ENCODE measurements at places on chromosomes 16 and 17.
A peak's percentile ranks its signal among the peaks of the same experiment; 100 is the strongest.

- no peak for DNase-seq
Measured at GRCh38 chr17:17356931-17357270, 53.7 kb downstream of the NT5M start.

- DNase-seq: no peak
Measured at GRCh38 chr16:31135535-31136286, at the start of gene PRSS8. Gene PRSS8 (minus strand): TSS chr16:31135727. CDS start chr16:31135498, 229 bp downstream.

- no peak for DNase-seq
Measured at GRCh38 chr16:11966173-11966572, 1.2 kb downstream of the TNFRSF17 start.

- DNase-seq: peak; percentile 21
Measured at GRCh38 chr17:410543-411401, 58.2 kb upstream of the RPH3AL start.

- peak; percentile 44 for DNase-seq
Measured at GRCh38 chr16:25014500-25015147, 545 bp downstream of the ARHGAP17 start.

DNA sequence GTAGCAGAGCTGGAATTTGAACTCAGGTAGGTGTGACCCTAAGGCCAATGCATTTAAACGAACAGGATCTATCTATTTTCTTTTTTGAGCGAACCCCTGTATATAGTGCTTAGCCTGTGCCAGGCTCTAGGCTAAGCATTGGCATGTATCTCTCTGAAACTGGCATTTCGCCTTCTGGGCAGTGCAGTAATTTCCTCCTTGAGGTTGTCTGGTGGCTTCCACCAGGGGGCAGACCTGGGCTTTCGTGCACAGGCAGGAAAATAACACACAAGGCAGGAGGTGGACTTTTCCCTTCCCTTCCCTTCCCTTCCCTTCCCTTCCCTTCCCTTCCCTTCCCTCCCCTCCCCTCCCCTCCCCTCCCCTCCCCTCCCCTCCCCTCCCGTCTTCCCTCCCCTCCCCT, 34.4 kb upstream of the PRKCB start:
- peak; percentile 5 for DNase-seq

DNA sequence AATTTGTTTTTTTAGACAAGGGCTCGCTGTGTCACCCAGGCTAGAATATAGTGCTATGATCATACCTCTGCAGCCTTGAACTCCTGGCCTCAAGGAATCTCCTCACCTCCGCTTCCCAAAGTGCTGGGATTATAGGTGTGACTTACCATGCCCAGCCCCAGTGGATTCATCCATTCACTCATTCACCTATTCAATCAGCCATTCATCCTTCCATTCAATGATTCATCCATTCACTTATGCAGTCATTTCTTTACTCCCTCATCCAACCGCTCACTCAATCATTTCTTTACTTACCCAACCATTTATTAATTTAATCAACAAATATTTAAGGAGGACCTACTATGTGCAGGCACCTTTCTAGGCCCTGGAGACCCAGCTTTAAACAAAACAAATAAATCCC, 25.7 kb downstream of the DEXI start:
- no peak for DNase-seq

- DNase-seq: peak; percentile 29
Measured at GRCh38 chr17:1931844-1932579, 93.1 kb downstream of the RTN4RL1 start.

DNA sequence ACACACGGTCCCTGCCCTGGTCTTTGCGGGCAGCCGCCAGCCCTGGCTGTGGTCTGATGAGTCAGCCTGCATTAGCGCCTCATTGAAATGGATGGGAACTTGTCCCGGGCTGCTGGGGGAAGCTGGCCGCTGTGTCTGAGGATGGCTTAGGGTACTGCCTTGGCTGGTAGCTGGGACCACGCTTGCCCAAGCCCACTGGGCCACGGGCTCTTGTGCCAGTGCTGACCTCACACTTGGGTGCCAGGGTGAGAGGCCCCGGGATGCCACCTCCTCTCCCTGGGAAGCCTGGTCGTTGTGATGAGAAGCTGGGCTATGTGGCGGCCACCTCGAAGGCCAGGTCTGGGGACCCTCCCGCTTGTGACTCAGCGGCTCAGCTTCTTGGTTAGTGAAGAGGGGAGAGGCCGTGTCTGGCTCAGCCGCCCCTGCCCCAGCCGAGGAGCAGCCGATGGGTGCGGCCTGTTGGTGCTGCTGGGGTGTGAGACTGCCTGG, 10.7 kb downstream of the CACNA1H start:
- peak; percentile 71 for DNase-seq

DNA sequence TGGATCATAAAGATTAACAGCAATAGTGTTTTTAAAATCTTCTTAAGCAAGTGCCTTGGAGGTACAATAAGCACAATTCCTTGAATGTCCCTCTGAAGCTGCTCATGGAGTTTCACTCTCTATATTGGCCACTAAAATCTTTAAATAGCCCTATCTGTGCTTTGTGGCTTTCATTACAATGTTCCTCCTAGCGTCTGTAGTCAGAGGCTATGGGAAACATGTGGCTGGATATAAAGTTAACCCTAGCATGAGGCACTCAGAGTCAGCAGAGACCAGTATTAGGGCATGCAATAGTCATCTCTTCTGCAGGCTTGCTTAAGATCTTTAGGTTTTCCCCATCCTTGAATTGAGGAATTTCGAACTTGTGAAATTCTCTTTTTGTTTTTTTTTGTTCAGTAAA, 668.2 kb downstream of the CDH11 start:
- DNase-seq: peak; percentile 24

GRCh38 chr16:49277386-49277742, 4.3 kb downstream of the CBLN1 start:
- DNase-seq: no peak

DNA sequence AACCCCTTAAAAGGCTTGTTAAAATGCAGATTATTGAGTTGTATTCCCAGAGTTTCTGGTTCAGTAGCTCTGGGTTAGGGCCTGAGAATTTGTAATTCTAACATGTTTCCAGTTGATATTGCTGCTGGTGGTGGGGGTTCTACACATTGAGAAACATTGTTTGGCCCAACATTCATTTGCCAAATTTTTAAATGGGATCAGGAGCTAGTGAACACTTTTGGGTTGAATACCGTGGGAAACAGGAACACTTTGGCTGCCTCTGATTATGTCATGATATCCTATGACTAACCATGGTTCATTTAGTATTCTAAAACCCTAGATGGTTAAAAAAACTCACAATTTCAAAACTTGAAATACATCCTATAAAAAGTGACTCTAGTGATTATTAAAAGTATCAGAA, 89.3 kb downstream of the RPGRIP1L start:
- no peak for DNase-seq

GRCh38 chr16:23283571-23283970, 18.5 kb upstream of the SCNN1B start:
- DNase-seq: no peak

DNA sequence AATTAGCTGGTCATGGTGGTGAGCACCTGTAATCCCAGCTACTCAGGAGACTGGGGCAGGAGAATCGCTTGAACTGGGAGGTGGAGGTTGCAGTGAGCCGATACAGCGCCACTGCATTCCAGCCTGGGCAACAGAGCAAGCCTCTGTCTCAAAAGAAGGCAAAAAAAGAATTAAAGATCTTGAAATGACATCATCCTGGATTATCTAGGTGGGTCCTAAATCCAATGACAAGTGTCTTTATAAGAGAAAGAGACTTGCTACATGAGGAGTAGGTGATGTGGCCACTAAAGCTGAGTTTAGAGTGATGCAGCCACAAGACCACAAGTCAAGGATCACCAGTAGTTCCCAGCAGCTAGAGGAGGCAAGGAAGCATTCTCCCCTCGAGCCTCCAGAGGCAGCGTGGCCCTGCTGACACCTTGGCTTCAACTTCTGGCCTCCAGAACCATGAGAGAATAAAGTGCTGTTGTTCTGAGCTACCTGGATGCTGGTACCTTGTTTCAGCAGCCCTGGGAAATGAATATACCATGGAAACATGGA, 15.8 kb downstream of the CIITA start:
- DNase-seq: no peak

- DNase-seq: peak; percentile 99
Measured at GRCh38 chr17:33267271-33267790, 25.8 kb downstream of the ASIC2 start.
